Stimulated activated CD4-positive, alpha-beta T cell treated with anti-CD3 and anti-CD28 coated beads, Interleukin-12 subunit alpha, Interleukin-12 subunit beta, amount 100 ng/mL, for 4 hours (primary cell): ENCODE measurements at places on chromosomes 1 and 21.
A peak's percentile ranks its signal among the peaks of the same experiment; 100 is the strongest.

DNA sequence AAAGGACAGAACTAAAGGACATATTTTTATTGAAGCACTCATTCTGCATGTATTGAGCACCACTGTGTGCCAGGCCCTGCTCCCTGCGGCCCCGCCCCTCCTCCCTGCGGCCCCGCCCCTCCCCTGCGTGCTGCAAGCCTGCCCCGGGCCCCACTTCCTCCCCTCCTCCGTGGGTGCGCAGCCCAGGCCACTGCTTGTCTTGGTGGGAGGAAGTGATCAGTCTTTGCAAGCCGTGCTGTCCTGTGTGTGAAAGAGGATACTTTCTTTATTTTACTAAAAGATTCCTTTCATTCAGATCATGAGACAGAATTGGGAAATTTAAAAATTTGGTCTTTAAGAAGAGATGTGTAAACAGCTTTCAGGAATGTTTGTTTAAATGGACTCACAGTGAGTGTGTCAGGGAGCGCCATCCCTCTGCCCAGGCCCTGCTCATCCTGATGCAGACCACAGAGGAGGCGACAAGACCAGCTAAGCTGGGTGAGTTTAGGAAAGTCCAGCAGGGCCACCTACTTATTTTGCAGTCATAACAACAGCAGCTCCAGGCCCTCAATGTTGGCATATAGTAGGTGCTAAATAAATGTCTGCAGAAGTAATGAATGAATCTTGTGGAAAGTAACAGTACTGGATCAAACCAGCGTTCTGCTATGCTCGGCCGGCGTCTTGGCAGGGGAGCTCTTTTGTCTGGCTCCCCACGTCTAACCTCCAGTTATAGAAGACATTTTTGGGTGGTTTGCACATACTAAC is 88.3 kb upstream of the SELENON start:
- peak; percentile 58 for DNase-seq

- peak; percentile 16 for DNase-seq
Measured at GRCh38 chr1:180231506-180231921, 1.4 kb downstream of the LHX4 start.

DNA sequence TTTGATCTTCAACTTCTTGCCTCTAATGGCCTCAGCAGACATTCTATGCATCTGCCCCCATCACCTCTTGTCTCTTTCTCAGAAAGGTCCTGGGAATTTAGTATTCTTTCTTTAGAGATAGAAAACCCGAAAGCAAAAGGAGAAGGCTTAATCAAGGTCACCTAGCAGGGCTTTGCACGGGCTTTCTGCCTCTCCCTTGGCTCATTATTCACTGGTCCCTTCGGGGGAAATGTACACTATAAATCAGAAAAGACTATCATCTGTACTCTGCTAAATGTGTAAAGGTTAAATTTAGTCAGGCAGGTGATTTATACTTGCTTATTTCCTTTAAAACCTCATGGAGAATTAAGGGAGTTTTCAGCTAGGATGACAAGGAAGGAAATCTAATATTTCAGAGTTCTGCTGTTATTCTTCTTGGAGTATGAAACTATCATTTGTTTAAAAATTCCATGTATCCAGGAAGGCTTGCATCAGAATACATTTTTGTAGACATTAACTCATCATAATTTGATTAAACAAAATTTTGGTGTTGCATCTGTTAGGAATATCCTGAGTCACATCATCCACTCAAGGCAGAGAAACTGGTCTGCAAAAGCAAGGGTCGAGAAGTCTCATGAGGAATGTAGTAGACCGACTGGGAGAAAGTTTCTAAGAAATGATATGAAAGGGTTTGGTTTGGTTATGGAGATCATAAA is 124.6 kb downstream of the GABPA start:
- DNase-seq = no peak

- no peak for DNase-seq
Measured at GRCh38 chr1:10852486-10852885, 56.0 kb upstream of the CASZ1 start.

DNA sequence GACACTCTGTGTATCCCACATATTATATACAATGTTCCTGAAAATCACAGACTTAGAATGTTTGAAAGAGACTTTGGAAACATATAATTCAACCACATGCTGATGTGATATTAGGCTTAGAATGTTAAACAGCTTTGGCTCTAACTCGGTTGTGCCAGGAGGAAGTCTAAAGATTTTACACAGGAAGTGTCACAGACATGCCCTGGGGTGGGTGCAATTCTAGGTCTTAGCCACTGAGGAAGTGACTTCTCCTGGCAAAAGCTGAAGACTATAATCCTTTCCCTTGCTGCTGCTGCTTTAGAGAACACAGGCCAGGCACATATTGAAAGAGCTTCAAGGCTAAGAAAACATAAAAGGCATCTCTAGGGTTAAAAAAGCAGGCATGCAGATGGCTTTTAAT is 51.0 kb downstream of the RPL5 start:
- no peak for DNase-seq

DNA sequence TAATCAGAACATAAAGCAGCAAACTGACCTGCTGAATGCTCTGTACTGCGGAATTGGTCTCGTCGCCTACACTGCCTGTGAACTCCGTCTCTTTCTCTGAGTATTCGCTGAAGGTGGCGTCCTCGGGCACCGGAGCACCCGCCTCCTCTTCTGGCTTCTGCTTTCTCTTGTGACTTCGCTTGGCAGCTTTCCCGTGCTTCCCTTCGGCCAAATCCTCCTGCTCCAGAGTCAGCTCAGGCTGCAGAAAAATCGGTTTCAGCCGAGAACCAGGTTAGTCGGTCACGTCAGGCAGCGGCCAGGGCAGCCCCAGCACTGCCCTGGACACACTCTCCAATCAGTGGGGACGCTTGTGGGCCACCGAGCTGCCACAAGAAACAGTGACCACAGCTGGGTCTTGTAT is 35.8 kb upstream of the RIPK4 start:
- no peak for DNase-seq

- DNase-seq = no peak
Measured at GRCh38 chr1:3702990-3703728, 49.1 kb upstream of the CCDC27 start.

DNA sequence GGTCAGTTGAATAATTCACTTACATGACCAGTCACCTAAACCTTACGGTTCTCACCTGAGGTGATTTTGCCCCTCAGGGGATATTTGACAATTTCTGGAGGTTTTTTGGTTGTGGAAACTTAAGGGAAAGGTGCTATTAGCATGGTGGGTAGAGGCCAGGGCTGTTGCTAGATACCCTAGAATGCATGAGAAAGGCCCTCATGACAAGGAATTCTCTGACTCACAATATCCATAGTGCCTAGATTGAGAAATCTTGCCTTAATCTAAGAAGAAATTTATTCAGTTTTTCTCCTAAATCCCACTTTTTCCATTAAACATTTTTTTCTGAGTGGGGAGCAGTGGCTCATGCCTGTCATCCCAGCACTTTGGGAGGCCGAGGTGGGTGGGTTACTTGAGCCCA is 119.7 kb downstream of the TGFB2 start:
- DNase-seq = no peak

DNA sequence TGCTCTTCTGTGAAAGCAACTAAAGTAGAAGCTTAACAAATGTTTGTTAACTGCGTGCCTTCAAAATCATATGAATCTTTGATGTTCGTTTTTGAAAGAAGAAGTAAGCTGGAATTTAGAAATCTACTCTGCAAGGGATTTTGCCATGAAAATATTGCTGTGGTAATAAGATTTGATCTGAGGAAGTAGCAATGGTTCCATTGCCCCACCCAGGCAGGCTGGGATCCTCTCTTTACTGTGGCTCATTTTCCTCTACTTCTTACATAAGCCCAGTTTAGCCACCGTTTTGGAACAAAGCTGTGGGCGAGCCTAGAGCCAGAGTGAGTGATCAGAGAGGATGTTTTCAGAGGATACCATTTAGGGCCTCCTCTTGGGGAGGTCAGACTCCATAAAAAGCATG is 20.3 kb upstream of the PTGFRN start:
- DNase-seq = no peak

GRCh38 chr1:67134695-67135094 is at the start of gene C1orf141:
Gene C1orf141 (minus strand): TSS chr1:67134970. CDS start chr1:67127240, 7,730 bp downstream.
- no peak for DNase-seq

DNA sequence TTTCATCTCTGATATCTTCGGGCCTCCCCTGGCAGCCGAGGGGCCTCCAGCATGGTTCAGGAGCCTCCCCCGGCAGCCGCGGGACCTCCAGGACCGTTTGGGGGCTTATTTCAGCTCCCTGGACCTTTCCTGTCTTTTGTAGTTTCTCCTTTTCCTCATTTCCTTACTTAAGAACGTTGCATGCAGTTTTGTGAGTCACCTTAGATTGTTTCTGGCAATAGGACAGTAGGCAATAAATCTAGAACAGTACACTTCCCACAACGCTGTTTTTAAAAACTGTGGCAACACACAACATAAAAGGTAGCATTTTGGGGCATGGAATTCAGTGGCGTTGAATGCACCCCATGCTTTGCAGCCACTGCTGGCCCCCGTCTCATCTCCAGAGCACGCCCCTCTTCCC is 24.4 kb downstream of the FAAP20 start:
- DNase-seq = no peak

GRCh38 chr1:202968895-202969295 is 1.8 kb upstream of the CYB5R1 start:
- DNase-seq = no peak

GRCh38 chr1:46585312-46585938 is 18.6 kb downstream of the MKNK1 start:
- DNase-seq = no peak

GRCh38 chr1:218049641-218050040 is 235.5 kb upstream of the RRP15 start:
- no peak for DNase-seq

GRCh38 chr1:25701030-25701785 is 84.6 kb downstream of the MAN1C1 start:
- no peak for DNase-seq

GRCh38 chr1:235881930-235882700 is 15.4 kb upstream of the LYST start:
- no peak for DNase-seq

DNA sequence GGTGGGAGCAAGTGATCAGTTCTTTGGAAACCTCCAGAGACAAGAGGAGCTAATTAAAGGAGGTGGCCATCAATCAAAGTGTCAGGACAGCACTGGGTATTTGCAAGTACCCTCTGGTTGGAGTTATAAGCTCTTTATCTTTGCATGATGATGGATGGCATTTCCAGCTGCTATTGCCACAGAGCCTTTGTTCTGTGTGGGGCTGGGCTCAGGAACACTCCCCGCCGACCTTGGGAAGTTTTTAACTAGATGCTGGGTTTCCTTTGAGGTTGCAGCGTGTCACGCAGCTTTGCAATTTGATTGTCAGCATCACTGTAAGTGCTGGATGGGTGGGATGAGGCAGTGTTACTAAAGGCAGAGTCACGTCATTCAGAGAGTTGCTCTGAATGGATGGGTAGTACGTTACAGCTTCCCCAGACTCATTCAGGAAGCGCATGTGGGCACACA is 68.9 kb downstream of the CNIH3 start:
- no peak for DNase-seq

GRCh38 chr1:244730153-244730933 is 77.4 kb downstream of the DESI2 start:
- peak; percentile 26 for DNase-seq

GRCh38 chr1:248871837-248872401 is 13.0 kb upstream of the ZNF692 start:
- DNase-seq = no peak

- no peak for DNase-seq
Measured at GRCh38 chr1:111705841-111706240, 33.4 kb downstream of the INKA2 start.

- no peak for DNase-seq
Measured at GRCh38 chr1:64004451-64005025, 198.9 kb upstream of the UBE2U start.

- DNase-seq = no peak
Measured at GRCh38 chr1:117573386-117574023, 32.3 kb upstream of the TENT5C start.

GRCh38 chr1:19955534-19956170 is 23.8 kb downstream of the PLA2G2A start:
- DNase-seq = no peak

GRCh38 chr1:8689431-8690252 is 127.8 kb downstream of the RERE start:
- DNase-seq = no peak

DNA sequence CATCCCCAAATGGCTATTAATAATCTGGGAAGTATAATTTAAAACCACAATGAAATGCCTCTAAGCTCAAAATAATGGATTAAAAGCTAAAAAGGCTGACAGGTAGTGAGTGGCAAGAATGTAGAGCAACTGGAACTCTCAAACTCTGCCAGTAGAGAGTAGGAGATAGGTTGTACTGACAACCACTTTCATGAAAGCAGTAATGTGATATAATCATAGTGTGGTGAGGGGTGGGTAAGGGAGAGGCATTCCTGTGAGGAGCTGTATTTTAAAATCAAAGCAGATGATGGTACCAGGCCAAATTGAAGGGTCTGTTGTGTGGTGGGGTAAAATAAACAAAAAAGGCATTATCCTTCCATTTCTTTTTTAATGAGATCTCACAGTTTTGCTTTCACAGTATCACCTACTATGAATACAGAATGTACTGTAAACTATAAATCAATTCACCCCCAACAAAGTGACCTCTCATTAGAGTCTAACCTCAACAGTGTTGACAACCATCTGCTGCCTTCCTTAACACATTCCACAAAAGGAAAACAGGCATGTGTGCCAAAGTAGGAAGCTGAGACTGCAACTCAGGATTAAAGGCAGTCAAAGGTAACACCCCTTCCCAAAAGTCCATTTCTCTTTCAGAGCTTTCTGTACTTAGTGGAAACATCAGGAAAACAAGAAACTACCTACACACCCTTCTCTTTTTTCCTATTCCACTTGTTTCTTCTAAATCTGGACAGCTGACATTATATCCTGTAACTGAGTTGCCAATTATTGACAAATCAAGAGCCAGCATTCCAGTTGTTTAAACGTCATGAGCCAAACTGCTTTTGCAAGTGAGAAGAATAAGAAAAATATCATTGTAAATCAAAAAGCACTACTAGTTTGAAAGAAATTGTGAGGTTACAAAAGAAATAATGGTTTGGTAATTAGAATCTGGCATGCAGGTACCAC is 130.8 kb downstream of the FAF1 start:
- no peak for DNase-seq

DNA sequence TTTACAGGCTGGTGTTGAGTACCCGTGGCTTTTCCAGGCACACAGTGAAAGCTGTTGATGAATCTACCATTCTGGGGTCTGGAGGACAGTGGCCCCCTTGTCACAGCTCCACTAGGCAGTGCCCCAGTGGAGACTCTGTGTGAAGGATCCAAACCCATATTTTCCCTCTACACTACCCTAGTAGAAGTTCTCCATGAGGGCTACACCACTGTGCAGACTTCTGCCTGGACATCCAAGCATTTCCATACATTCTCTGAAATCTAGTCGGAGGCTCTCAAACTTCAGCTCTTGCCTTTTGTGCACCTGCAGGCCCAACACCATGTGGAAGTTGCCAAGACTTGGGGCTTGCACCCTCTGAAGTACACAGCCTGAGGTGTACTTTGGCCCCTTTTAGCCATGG is 227.8 kb downstream of the BACH1 start:
- no peak for DNase-seq

- DNase-seq = no peak
Measured at GRCh38 chr1:154861607-154862094, 8.4 kb downstream of the KCNN3 start.
